Kidney tubule cell (primary cell): ENCODE measurements at places on chromosomes 11 and 22.

DNA sequence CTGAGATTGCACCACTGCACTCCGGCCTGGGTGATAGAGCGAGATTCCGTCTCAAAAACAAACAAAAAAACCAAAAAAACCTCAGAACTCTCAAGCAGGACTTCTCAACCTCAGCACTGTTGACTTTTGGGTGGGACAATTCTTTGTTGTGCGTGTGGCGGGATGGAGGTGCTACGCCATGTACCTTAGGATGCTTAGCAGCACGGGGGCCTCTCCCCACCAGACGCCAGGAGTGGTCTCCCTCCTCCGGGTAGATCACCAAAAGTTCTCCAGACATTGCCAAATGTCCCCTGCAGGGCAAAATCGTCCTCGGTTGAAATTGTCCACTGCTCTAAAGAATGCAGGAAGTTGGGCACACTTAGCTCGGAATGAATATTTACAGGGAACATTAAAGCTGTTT is 26.9 kb upstream of the ATXN10 start:
- peak; percentile 25 for DNase-seq

- no peak for DNase-seq
Measured at GRCh38 chr11:62147545-62147944, 23.7 kb downstream of the INCENP start.

- DNase-seq = no peak
Measured at GRCh38 chr22:26565889-26566288, 24.0 kb downstream of the TPST2 start.

GRCh38 chr22:33472462-33473344 is 414.5 kb upstream of the SYN3 start:
- peak; percentile 57 for DNase-seq

DNA sequence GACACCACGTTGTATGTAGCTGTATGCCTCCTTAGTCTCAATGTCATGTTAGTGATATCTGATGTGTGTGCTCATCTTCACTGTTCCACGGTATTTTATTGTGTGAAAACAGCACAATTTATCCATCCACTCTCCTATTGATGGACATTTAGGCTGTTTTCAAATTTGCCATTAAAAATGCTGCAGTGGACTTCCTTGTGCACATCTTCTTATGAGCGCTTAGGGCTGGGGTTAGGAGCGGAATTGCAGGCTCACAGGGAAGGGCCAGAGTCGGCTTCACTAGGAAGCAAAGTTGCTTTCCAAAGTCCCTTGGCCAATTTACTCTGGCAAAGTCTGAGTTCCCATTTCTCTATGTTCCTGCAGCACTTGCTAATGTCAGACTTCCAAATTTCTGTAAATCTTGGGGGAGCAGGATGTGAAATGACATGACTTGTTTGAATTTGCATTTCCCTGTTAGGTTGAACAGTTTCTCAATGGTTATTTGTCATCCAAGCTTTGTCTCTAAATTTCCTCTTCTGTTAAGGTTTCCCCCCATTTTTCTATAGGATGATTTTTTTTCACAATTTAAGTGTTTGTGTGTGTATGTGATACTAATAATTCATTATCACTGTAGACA is 75.4 kb downstream of the MYEOV start:
- DNase-seq = no peak

GRCh38 chr22:40904101-40904500 is 42.2 kb upstream of the DNAJB7 start:
- DNase-seq = peak; percentile 42

- DNase-seq = no peak
Measured at GRCh38 chr11:35947437-35947836, 3.6 kb downstream of the LDLRAD3 start.

- DNase-seq = no peak
Measured at GRCh38 chr11:68784653-68785052, 33.3 kb upstream of the TESMIN start.
